Fibroblast of the conjunctiva (primary cell): ENCODE measurements at places on chromosomes 2 and 18.

DNA sequence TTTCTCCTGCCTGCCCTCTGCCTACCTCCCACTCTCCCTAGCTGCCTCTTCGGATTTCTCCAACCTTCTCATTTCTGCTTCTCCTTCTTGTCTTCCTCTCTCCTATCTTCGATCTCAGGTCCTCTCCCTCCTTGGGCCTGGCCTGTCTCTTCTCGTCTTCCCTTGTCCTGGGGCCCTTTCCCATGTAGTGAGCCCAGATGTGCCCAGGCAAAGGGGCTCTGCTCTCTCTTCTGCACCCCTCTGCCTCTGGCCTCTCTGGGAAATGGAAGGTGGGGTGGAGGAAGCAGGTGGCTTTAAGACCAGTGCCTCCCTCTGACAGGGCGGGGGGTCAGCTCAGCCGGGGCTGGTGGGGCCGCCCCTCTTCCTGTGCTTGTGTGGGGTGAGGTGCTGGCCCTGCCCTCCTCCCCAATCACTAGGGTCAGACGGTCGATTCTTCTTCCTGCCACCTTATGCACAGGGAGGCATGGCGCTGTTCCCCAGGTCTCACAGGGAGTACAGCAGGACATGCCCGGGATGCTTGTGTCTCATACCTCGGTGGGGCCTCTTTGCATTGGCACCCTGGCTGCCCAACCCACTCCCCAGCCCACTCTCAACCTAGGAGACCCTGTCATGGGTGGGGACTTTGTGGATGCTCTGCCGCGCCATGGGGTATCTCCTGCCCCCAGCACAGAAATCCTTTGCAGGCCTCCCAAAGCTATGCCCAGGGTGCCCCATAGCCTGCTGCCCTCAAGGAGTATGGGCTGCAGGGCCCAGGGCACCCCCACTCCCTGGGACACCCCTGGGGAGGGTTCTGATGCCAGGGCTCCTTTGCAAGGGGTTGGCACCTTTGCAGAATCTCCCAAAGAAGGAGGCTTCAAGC is 213.8 kb upstream of the HAAO start:
- DNase-seq = no peak

DNA sequence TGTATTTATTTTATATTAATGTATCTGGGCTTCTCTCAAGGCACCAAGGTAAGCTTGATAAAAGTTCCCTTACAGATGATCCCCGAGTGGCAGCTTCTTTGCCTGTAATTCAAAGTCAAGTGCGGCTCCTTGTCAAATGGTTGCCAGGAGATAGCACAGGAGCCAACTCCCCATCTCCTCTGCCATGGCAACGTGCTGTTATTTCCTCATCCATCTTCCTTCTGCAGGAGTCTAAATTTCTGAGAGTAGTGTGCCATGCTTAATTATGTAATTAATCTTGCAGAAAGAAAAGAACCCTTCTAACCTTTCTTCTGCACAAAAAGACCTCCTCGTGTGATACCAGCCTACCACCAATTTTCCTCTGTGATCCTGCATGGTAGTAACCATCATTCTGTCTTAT is 46.2 kb upstream of the ACMSD start:
- DNase-seq = no peak

GRCh38 chr2:33135645-33136044 is 188.9 kb downstream of the LTBP1 start:
- no peak for DNase-seq

DNA sequence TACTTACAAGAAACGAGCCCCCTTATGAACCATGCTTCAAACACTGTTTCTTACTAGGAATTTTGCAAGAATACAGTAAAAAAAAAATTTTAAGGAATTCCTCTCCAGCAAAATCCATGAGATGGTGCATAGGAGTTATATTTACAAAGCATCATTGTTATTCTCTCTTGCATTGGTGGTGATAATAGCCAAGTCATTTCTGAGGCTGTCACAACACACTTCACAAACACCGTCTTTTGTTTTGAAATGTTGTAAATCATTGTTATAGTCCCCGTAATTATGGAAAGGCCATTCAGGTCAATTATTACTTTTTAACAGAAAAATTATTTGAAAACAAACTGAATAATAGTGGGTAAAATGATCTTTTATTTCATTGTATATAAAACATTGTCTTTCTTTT is 60.1 kb downstream of the DYNC1I2 start:
- DNase-seq = no peak

GRCh38 chr2:148552675-148553331 is 91.7 kb upstream of the EPC2 start:
- DNase-seq = no peak

GRCh38 chr2:70709275-70710037 is 58.5 kb downstream of the ADD2 start:
- no peak for DNase-seq

DNA sequence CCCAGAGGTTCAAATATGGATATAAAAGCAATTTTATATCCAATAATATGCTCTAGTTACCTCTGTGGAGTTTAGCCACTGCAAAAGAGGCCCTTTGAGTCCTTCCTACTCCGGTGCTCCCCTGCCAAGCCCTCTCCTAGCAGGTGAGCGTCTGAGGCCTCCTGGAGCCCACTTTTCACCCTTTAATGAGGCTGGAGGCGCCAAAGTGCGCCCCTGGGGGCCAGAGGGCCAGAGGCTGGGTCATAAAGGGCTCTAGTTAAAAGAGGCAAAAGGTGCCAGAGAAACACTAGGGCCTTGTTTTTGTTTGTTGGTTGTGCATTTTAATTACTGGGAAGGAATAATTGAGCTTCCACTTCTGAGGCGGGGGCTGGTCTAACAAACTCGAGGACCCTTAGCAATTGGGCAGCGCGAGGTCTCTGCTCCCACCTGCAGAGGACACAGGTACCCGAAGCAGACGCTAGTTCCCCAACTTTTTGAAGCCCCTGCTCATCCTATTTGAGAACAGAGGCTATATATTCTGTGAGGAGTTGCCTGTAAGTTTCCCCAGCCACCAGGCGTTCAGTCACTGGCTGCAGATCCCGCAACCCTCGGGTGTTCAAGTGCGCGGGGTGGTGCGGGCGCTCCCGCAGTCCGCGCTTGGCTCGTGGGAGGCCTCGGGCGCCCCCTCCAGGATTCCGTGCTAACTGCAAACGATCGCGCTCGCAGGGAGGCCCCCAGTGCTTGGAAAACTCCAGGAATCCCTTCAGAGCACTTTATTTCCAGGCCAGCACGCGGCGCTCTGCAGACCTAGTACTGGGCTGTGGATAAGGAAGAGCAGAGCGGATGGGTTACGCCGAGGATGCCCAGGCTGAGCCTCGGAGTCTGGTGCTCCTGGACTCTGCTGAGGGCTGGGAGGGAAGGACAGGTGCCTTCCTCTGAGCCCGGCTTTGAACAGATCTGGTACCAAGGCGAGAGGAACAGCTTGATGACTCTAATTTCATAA is 14.1 kb downstream of the MSGN1 start:
- DNase-seq = peak; percentile 36

- DNase-seq = no peak
These were observed 32.0 kb upstream of the AGAP1 start for GRCh38 chr2:235461763-235462414.

DNA sequence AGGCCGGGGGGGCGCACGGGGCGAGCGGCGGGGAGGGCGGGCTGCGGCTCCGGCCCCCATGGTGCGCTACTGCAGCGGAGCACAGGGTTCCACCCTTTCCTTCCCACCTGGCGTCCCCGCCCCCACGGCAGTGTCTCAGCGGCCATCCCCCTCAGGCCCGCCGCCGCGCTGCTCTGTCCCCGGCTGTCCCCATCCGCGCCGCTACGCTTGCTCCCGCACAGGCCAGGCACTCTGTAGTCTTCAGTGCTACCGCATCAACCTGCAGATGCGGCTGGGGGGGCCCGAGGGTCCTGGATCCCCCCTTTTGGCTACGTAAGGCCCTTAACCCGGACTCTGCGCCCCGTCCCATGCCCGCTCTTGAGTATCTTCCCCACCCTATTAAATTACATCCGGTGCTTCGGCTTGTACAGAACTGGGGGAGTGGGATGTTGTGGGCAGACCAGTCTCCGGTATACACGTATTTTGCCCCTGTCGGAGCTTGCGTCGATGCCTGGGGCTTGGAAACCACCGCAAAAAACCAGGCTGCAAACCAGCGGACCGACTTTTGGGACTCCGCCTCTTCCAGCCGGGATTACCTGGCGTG is 598 bp upstream of the WBP1 start:
- DNase-seq = no peak

DNA sequence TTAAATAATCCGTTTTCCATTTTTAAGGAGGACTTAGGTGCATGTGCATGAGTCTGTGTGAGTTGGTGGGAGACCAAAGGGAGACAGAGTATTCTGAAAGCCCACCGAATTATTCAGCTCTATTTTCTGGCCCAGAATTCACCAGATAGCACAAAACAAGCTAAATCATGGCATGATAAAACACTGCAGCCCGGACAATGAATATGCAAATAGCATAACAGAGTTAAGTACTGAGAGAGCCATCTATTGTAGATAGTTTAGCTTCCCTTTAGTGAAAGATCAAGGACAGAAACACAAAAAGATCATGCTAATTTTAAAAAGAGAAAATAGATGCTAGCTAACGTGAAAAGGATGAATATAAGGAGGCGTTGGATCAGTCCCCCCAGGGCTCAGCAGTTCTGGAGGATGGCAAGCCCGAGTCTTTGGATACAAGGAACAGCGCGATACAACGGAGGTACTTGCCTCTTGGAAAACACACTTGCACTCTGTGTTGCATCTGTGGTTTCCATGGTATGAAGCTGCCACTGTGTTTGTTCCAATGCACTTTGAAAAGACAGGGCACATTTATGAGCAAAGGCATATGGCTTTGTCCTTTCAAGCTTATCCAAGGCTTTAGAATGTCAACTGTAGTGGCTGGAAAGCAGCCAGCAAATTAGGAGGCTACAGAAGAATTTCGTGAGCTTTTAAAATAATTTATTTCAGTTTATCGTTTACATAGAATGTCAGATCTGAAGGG is 119.9 kb downstream of the LYPD1 start:
- no peak for DNase-seq

- DNase-seq = no peak
These were observed 5.6 kb downstream of the IKZF2 start for GRCh38 chr2:213145715-213146242.
